ENCODE measurements at places on chromosomes 1 and 21.

- DNase-seq, result no peak
Measured at GRCh38 chr1:227140376-227140775, 177.9 kb downstream of the CDC42BPA start.

- peak; percentile 29 for DNase-seq
Measured at GRCh38 chr21:45596704-45597318, 46.7 kb upstream of the PCBP3 start.

- no peak for DNase-seq
Measured at GRCh38 chr1:94362466-94363058, 55.6 kb upstream of the ABCD3 start.

GRCh38 chr1:50271968-50272578 is 151.2 kb downstream of the DMRTA2 start:
- DNase-seq, result peak; percentile 13

DNA sequence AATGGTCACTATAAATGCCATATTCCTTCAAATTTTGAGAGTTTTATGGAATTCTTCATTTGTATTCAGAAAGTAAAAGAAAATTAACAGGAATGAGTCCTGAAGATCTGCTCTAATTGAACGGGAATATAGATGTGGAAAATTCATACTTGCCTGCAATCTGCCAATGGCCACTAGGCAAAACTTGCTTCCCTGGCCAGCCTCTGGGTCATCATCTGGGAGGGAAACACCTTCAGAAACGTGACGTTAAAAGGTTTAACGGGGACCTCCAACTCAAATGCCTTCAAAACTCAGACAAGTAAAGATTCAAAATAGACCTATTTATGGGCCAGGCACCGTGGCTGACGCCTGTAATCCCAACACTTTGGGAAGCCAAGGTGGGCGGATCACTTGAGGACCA is 21.7 kb upstream of the CTSK start:
- no peak for DNase-seq

Measured in AG10803 (cell line).